ENCODE measurements at places on chromosomes 2 and 18.

DNA sequence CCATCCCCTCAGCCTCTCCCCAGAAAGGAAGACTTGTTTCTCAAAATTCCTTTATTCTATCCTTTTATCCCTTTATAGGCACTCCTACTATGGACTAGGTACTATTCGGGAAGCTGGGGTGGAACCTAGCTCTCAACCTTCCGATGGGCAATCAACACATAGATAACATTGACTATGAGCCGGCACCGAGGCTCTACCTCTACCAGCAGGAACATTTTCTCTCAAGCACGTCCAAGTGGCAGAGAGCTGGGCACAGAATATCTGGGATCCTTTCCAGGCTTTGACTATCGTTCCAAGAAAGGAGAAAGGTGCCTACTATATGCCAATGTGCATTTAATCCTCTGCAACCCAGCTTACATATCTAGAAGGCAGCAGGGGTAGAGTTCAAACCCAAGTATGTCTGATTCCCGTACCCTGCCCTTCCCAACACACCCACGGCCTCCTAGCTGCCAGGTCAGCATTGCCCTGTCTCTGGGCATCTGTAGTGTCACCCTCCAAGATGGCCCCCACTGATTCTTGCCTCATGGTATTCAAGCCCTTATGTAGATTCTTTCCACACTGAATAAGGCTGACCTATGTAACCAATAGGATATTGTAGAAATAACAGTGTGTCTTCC lies 28.3 kb downstream of the TNS1 start:
- DNase-seq: no peak

GRCh38 chr2:54880428-54880827 lies 157.0 kb downstream of the EML6 start:
- no peak for DNase-seq

GRCh38 chr2:191804766-191805165 lies 42.1 kb downstream of the CAVIN2 start:
- no peak for DNase-seq

- DNase-seq: no peak
Measured at GRCh38 chr18:59150236-59150635, 10.6 kb downstream of the SEC11C start.

- no peak for DNase-seq
Measured at GRCh38 chr2:198220763-198221610, 416.6 kb downstream of the PLCL1 start.

DNA sequence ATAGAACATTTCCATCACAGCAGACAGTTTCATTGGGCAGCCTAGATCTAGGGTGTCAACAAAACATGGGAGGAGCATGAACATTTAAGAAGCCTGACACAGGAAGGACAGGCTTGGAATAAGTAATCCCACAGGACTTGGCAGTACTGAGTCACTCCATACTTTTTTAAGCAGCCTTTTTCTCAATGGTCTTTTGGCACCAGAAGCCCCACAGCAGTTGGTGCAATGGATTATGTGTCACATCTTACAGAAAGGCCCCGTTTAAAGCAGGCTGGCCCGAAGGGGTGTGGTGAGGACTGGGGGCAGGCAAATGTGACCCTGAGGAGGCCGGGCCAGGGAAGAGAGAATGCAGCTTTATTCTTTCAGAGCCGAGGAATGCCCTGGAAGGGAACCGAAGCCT lies 26.6 kb downstream of the SPTBN1 start:
- DNase-seq: no peak

GRCh38 chr18:64091526-64091925 lies 57.4 kb downstream of the LINC00305 start:
- DNase-seq: no peak

- no peak for DNase-seq
Measured at GRCh38 chr18:2442726-2443275, 128.5 kb downstream of the METTL4 start.

DNA sequence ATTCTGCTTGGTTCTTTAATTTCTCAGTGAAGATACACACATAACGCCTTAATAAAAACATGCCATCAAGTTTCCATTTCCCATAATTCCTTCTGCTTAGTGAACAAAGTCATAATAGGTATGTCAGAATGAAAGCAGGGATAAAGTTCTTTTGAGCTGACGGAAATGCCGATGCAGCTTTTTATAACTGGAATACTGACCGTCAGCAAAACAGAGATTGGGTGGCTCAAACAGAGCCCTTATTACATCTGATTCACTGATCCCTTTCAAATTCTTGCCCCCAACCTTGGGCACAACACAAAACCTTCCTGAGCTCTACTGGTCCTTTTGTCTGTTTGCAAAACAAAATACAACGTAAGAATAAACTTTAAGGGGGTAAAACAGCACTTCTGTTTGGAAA lies 140.4 kb downstream of the CDH2 start:
- no peak for DNase-seq

GRCh38 chr2:123935405-123935804 lies 89.7 kb upstream of the CNTNAP5 start:
- DNase-seq: no peak

GRCh38 chr2:197031803-197032202 lies 105.3 kb upstream of the PGAP1 start:
- no peak for DNase-seq

DNA sequence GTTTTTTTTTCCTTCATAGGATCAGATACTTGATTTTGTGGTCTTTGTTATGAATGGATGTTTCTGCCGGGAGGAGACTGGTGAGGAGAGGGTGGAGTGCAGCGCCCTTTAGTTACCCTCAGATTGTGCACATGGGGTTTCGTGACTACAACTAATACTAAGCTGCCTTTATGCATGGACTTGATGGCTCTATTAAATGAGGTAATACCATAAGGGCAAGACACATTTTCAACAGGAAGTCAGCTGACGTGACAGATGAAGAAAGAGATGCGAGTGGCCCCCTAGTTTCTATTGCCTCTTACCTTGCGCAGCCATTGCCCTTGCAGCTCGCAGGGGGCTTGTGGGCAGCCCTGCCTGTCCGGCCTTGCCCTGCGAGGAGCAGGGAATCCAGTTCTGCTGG lies 24.4 kb downstream of the ZNF407 start:
- no peak for DNase-seq

- DNase-seq: no peak
Measured at GRCh38 chr2:120920454-120921148, 184.9 kb downstream of the GLI2 start.

DNA sequence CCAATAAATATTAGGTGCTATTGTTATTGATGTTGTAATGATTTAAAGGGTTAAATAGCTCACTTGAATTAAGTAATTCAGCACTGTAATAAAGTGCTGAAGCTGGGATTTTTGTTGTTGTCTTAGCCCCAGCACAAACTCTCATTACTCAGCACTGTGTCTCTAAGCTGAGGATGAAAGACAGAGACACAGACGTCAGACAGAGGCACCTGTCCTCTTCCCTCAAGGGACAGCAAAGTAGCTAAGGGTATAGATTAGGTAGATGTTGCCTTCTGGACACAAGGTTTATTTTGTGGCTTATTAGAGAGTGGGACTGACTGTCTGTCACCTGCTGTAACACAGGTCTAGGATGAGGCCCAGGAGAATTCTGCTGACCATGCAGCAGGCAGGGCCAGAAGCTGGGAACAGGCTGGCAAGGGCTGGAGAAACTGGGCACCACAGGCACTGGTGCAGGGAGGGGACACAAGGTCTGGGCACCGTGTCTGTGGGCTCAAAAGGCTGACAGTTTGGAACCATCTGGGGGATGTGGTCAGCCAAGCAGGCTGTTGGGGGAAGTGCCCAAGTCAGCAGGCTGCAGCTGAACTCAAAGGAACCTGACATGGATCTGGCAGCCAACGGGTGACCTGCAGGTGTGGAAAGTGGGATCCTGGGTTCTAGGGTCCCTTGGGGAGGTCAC lies 20.0 kb upstream of the PTPN4 start:
- DNase-seq: no peak

- no peak for DNase-seq
Measured at GRCh38 chr2:229733611-229734245, 19.4 kb upstream of the DNER start.

GRCh38 chr18:65750389-65751154 lies at the start of gene CDH7:
TSS of gene CDH7 (plus strand) at chr18:65751012. CDS start at chr18:65762843, 11,831 bp downstream.
- no peak for DNase-seq

DNA sequence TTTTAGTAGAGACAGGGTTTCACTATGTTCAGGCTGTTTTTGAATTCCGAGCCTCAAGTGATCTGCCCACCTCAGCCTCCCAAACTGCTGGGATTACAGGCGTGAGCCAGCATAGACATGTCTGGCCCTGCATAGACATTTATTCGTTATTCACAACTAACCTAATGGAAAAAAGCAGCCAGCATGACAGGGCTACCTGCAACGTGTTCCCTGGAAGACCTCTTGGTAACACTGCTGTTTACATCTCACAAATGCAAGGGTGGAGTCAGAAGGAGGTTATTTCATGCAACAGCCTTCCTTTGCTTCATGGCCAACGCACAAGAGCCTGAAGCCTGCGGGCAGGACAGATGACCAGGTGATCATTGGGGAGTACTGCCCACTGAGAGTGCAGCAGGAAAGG lies 9.2 kb downstream of the SERPINE2 start:
- DNase-seq: no peak

- no peak for DNase-seq
Measured at GRCh38 chr2:49753344-49753985, 599.1 kb upstream of the FSHR start.

- DNase-seq: no peak
Measured at GRCh38 chr2:153227981-153228380, 250.6 kb downstream of the RPRM start.

GRCh38 chr18:37922162-37922561 lies 356.6 kb upstream of the CELF4 start:
- no peak for DNase-seq

DNA sequence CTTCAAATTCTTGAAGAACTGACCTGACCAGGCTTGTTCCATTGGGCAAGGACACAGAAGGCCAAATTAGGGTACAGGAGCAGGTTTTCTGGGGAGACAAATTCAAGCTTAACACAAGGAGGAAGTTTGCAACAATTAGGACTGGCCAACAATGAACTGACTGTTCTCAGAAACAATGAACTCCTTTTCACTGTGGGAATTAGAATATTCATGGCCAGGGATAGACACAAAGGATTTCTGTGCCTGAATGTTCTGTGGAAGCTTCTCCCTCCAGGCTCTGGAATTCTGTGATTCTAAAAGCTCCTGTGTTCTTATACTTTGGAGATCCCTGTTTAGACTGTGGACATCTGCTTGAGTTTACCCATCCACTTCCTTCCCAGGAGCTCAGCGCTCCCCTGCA lies 15.2 kb downstream of the SMYD1 start:
- no peak for DNase-seq

DNA sequence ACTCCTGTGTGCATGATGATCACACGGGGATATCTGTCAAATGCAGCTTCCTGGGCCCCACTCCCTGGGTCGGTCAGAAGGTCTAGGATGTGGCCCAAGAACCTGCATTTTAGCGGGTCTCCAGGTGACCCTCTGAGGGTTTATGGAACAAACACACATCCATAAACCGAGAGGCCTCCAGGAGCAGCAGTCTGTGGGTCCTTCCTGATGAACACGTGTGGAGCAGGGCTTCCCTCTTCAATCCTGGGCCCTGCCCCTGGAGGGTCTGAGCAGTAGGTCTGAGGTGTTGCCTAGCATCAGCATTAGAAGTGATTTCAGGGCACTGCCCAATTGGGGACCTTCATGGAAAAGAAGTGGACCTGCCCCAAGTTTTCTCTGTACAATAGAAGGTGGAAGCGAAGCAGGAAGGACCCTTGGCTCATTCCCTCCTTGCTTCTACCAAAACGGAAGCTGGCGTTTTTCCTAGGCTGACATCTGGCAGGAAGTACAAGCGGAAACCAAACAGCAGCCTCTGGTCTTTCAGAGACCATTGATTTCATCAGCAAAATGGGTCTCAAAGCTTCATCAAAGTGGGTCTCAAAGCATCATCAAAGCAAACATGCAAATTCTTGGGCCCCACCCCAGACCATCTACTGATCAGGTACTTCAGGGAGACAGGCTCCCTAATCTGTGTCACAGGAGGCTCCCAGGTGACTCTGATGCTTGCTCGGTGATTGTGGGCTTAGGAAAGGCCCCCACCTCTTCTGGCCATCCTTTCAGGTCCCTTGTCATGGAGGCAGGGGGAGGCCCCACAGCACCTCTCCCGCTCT lies 30.7 kb downstream of the INO80C start:
- no peak for DNase-seq
